T-helper 22 cell (primary cell): ENCODE measurements at places on chromosomes 11 and 22.

DNA sequence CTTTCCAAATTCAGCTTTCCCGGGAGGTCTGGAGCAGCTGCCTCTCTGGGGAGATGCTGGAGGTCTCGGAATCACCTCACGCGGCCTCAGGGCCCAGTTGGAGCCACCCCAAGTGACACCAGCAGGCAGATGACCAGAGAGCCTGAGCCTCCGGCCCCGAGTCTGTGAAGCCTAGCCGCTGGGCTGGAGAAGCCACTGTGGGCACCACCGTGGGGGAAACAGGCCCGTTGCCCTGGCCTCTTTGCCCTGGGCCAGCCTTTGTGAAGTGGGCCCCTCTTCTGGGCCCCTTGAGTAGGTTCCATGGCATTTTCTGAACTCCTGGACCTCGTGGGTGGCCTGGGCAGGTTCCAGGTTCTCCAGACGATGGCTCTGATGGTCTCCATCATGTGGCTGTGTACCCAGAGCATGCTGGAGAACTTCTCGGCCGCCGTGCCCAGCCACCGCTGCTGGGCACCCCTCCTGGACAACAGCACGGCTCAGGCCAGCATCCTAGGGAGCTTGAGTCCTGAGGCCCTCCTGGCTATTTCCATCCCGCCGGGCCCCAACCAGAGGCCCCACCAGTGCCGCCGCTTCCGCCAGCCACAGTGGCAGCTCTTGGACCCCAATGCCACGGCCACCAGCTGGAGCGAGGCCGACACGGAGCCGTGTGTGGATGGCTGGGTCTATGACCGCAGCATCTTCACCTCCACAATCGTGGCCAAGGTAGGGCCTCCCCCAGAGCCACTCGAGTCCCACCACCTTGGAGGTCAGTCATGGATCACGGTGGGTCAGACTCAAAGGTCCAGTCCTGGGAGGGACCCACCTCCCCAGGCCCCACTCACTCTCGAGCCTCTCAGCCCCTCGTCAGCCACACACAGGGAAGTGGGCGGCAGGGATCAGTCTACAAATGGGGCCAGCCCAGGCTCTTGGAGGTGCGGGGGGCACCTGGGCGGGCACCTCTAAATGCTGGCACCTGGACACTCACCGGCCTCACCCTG, 525 bp downstream of the SLC22A12 start:
- DNase-seq, result no peak

DNA sequence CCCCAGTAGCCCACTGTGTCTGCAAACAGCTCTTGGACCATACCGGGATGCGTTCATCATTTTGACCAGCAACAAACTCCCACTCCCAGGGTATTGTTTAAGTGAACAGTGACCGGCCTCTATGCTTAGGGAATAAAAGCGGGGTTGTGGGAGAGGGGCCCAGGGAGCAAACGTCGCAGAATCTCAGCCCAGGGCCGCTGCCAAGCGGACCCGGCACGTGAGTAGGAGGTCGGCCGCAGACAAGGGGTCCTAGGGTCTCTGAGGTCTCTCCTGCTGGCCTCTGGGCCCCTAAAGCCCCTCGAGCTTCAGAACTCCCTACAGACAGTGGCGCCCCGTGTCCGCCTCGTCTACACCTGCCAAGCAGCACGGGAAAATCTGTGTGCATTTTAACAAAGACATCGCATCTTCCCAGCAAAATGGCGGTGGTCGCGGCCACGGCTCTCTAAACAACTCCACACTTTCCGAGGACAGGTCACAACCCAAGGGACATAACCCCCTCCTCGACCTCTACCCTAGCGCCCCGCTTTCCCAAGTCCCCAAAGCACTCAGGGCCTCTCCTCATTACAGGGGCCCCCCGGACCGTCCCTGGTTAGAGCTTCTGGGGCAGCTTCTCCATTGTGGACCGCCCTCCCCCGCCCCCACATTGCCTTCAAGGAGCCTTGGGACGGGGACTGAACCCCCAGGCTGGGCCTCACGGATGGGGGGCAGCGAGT, 3.9 kb upstream of the GCAT start:
- DNase-seq, result no peak

- DNase-seq, result no peak
Observed at GRCh38 chr11:112085822-112086421, 634 bp downstream of the TIMM8B start.

DNA sequence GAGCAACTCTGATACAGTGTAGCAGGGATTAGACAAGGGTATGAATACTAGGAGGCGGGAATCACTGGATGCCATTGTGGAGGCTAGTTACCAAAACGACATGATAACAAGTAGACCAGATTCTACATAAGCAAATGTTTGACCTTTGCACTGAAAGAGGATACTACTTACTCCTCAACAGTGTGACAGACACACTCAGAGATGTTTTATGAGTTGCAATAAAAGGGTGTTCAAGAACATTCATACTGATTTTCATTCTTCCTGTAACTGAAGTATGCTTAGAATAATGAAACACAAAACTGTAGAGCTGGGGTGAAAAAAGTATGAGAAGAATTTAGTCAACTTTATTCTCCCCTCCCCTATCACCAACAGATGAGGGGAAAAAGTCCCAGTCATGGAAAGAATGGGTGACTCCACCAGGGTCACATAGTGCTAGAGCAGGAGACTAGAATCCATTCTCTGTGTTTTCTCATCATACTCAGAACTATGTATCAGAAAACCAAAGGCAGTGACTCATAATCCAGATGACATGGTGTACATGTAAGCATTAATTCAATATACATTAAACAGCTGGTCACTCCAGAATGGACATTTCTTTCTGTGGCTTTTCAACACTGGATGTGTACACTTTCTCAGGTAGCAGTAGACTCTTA, 32.8 kb downstream of the ARHGAP20 start:
- DNase-seq, result no peak

DNA sequence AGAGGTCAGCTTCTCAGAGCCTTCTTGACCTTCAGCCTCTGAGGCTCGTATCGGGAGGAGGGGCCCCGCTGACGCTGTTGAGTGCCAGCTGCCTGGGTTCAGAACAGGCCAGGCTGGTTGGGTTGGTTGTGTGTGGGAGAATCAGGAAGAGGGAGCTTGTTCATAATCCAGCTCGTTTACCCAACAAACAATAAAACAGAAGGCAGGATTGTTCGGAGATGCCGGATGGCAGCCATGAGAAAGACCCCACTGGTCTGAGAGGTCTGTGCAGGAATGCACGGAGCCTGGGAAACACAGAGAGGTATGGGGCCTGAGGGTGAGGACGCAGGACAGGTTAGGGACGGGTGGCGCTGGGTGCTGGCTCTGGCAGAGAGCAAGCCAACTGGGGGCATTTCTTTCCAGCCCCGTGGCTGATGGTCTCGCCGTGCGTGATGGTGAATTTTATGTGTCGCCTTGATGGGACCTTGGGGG, 31.6 kb upstream of the SHANK2 start:
- DNase-seq, result no peak

DNA sequence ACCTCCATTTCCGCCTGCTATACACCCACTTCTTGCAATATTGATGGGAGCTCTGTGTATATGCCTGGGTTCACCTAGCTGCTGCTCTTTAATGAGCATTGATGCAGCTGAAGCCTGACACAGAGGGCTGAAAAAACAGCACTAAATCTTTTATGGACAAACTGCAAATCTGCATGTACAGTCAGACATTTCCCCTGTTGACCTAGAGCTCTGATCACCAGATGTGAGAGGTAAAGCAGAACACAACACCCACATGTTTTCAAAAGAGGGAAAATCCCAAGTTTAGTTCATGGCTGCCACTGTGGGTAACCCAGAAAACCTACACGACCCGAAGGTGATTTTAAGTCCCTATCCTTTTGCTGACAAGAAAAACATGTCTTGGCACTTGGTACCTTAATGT, 303.0 kb upstream of the PITPNB start:
- no peak for DNase-seq

GRCh38 chr11:66652651-66653050, 14.1 kb downstream of the RBM4 start:
- no peak for DNase-seq

DNA sequence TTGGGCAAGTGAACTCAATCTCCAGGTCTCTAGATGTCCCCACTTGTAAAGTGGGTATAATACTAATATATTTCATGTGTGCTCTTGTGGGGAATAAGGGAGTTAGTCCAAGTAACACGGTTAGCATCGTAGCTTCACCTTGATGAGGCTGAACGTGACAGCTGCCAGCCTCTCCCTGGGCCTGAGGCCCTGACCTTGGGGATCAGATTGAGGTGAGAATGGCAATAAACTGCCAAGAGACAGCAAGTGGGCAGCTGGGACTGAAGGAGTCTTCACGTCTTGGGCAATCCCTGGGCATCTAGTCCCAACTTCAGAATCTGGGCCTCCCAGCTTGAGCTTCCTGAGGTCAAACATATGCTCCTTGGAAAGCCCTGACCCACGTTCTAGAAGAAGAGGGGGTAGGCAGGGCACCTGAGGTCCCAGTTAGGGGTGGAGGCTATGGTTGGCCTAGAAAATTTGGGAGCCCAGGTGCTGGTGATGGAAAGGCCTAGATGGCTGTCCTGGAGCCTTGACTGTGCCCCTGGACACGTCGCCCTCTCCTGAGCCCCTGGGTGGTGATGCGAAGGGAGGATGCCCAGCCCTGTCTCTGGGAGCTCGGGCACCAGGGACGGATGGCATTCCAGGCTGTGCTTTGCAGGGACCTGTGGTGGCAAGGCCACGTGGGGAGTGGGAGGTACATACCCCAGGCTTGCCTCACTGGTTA, 23.4 kb downstream of the ADAMTS15 start:
- no peak for DNase-seq

- DNase-seq, result no peak
Observed at GRCh38 chr22:31378123-31378522, 21.3 kb upstream of the DRG1 start.
